Adrenal gland (tissue), 19 donors: ENCODE measurements at places on chromosomes 11 and 22. TPM values are rescaled to one million over a fixed set of nuclear protein-coding genes. Genes with fewer than 3 reads are reported as not detected.

- DNase-seq: no peak
These were observed 22.5 kb downstream of the CAVIN3 start for GRCh38 chr11:6297831-6298230.

RAD9A gene
- 36.2 TPM for polyA plus RNA-seq

- no peak for DNase-seq
These were observed 73.3 kb downstream of the FAM76B start for GRCh38 chr11:95716266-95716665.

DNA sequence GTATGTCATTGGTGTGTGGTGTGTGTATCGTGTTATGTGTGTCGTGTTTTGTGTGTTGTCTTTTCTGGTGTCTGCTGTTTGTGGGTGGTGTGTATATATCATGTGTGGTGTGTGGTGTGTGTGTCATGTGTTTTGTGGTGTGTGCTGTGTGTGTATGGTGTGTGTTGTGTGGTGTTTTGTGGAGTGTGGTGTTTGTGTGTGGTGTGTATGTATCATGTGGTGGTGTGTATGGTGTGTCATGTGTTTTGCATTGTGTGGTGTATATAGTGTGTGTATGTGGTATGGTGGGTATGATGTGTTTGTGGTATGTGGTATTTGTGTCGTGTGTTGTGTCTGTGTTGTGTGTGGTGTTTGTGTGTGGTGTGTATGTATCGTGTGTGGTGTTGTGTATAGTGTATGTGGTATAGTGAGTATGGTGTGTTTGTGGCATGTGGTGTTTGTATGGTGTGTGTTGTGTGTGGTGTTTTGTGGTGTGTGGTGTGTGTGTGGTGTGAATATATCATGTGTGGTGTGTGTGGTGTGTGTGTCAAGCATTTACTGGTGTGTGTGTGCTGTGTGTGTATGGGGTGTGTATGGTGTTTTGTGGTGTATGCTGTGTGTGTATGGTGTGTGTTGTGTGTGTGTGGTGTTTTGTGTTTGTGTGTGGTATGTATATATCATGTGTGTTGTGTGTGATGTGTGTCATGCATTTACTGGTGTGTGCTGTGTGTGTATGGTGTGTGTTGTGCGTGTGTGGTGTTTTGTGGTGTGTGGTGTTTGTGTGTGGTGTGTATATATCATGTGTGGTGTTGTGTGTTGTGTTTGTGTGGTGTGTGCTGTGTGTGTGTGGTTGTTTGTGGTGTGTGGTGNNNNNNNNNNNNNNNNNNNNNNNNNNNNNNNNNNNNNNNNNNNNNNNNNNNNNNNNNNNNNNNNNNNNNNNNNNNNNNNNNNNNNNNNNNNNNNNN lies 12.7 kb downstream of the PIM3 start:
- no peak for DNase-seq

GRCh38 chr11:27315836-27316235 lies 47.2 kb downstream of the CCDC34 start:
- DNase-seq: no peak

PRG3 gene
- not detected for polyA plus RNA-seq

RIMBP3B gene
- 0.13 TPM for polyA plus RNA-seq

GPR152 gene
- polyA plus RNA-seq: not detected

DNA sequence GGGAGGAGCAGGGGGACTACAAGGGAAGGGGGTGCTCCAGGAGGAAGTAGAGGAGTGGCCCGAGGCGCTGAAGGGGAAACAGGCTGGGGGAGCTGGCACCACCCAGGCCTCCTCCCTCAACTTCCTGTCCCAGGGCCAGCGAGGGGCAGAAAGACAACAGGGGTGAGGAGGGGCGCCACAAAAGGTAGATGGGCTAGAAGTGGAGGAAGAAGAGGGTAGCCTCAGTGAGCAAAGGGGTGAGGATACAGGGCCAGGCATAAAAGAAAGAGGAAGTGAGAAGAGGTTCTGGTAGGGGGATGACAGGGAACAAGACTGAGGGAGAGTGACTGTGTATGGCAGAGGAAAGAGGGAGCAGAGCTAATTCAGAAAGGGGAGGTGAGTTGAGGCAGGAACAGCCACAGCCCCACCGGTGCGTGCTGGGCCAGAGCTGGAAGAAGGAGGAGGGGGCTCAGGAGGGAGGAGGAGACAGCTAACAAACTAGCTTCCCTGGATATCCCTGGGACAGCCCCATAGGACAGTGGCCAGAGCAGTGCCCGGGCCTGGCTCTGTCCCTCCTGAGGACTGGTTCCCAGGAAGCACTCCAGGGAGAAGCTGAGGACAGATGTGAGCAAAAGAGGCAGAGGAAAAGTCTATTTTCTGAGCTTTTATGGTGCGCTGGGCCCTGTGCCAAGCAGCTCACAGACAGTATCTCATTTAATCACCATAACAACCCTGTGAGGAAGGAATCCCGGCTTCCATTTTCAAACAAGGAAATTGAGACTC lies 8.5 kb downstream of the DCHS1 start:
- DNase-seq: no peak

- DNase-seq: no peak
These were observed 36.7 kb downstream of the ISX start for GRCh38 chr22:35102663-35103062.

CALCA gene
- not detected for polyA plus RNA-seq

- no peak for DNase-seq
These were observed 21.8 kb downstream of the RNF169 start for GRCh38 chr11:74770456-74770855.

DNA sequence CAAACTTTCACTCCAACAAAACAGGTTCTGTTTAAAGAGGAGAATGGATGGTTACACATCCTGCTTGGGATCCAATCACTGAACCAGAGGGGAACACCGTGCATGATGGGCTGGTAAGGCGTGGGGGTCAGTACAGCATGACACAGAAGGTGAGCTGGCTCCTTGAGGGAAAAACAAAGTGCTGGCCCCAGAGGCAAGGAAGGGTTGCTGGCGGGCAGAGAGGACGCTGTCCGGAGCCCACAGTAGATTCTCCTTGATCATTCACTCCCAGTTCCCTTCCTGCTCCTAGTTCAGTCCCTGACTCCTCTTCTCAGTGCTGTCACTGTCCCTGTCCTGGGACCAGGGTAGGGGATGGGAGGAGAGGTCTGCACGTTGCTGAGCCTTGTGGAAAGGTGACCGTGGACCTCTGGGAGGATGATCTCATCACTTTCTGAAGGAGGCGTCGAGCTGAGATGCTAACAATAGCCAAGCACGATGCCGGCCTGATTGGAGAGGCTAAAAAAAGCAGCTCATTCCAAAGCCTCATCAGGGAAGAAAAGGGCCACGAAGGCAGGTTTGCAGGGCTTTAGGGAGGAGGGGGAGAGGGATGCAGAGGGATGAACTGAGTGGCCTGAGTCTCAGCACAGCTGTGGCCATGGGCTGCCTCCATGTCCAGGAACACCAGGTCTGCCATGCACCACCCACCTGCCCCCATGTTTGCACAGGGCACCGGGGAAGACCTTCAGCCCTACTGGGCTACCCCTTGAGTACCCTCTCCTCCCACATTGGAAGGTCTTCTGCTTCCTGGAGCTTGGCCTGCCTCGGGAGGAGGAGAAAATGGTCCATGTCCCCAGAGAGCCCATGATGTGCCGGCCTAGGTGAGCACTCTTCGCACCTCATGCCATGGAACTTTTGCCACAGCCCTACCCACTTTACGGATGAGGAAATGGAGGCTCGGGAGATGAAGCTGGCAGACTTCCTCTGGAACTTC lies 72.7 kb upstream of the RTL6 start:
- DNase-seq: peak; percentile 30

- no peak for DNase-seq
These were observed 50.5 kb downstream of the PARVG start for GRCh38 chr22:44231233-44231632.

SPTBN2 gene
- 78.9 TPM for polyA plus RNA-seq

DNA sequence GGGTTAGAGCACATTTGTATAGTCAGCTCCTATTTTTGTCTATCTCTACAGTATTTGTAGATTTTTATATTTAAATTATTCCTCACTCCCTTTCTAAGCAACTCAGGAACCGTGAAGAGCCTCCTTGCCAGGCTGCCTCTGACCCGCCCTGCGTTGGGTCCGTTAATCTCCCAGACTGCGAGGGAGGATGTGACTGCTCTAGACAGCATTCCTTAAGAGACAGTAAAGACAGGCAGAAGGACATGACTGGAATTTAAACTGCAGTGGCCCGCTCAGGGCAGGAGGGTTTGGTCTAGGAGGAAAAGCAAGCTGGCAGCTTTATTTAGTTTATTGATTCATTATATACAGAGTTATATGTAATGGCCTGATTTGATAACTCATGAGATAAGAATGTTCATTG lies 413.7 kb downstream of the TMEM135 start:
- no peak for DNase-seq

CCDC73 gene
- not detected for polyA plus RNA-seq

DNA sequence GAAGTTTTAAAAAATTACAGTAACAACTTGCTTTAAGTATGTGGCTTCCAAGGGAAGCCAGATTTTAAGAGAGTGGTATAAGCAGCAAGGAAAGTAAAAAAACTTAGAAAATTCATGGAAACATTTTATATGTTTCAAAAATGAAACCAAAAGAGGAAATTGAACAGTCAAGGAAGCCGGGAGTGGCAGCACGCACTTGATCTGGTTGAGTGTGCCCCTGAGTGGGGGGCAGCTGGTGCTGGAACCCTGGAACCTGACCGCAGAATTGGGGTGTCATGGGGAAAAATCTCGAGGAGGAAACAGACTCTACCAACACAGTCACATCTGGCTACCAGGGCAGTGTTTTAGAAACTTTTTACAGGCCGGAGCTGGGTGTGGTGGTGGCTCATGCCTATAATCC lies 14.0 kb downstream of the MICALL1 start:
- no peak for DNase-seq

DNA sequence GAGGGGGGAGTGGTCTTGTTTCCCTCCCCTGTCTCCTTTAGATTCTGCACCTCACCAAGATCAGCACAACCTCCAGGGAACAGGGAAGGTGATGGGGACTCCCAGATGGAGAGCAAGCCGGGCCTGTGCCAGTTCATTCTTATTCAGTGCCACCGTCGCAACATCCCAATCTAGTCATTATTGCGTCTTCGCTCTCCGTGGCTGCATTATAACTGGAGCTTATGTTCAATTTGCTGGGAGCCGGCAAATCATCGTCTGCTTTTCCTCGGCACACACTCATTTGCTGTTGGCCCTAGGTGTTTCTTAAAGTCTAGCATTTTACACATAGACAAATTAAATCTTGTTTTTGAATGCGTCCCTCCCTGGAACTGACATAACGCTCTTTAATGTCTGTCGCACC lies 1269.7 kb downstream of the BRD1 start:
- no peak for DNase-seq

DNA sequence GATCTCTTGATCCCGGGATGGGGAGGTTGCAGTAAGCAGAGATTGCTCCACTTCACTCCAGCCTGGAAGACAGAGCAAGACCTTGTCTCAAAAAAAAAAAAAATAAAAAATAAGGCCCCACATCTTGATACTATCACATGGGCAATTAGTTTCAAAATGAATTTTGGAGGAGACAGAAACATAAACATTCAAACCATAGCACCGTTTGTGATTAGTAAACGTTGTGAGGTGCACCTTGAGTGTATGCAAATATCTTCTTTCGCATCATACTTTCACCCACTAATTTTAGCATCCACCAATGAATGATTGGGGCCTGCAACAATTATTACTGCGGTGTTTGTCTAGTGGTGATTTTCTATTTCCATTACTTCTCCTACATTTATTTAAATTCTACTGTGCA lies 11.0 kb upstream of the SPDYC start:
- DNase-seq: no peak

OOSP4A gene
- polyA plus RNA-seq: not detected

GRCh38 chr11:68904248-68904847 lies 657 bp downstream of the IGHMBP2 start:
- DNase-seq: peak; percentile 42

DNA sequence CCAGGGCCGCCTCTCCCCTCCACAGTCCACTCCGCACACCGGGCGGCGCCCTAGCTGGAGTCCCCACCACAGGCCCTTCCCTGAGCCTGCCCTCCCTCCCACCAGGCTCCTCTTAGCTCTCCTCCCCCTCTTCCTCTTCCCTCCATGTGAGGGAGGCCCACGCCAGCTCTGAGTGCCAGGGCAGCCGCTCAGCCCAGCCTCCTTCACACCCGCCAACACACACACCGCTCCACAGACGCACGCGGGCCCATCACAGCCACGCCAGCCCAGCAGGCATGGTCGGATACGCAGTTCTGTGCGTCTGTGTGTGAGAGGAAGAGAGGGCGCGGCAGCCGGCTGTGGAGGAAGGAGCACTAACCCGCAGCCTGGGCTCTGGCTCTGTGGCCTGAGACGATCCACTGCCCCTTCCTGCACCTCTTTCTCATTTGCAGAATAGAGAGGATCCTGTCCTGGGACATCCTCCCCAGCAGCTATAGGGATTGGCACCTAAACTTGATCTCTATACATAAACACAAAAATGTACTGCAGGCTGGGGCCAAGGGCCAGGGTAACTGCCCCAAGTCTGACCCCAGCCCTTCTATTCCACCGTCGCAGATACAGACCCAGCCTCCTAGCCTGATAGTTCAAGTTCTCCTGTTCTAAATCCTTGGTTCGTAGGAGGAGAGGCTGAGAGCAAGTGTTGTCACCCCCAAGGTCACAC lies 3.5 kb downstream of the CHRM4 start:
- no peak for DNase-seq

DNA sequence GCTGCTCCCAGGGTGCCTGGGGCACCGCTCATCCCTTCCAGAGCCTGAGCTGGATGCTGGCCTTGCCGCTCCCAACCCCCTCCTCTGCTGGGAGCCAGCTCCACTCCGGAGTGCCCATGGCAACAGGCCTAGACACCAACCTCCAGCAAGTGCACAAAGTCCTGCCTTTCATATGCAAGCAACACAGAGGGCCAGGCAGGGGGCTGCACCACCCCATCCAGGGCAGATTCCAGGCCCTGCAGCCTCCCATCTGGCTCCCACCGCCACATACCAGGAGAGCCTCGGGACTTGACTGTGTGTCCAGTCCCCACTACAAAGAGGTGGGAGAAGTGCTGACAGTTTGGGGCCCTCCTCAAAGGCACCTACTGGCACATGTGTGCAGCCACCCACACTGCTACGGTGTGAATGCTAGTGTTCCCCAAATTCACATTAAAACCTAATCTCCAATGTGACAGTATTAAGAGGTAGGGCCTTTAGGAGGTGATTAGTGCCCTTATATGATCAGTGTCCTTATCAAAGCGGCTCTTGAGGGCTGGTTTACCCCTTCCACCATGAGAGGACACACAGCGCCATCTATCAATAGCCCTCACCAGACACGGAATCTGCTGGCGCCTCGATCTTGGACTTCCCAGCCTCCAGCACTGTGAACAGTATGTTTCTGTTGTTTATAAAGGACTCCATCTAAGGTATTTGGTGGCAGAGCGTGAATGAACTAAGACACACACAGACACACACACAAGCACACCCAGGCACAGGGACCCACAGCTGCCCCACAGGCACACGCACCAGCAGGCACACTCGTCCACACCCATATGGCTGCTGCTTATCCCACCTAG lies 16.2 kb downstream of the ARVCF start:
- DNase-seq: no peak

MMP13 gene
- not detected for polyA plus RNA-seq

DNA sequence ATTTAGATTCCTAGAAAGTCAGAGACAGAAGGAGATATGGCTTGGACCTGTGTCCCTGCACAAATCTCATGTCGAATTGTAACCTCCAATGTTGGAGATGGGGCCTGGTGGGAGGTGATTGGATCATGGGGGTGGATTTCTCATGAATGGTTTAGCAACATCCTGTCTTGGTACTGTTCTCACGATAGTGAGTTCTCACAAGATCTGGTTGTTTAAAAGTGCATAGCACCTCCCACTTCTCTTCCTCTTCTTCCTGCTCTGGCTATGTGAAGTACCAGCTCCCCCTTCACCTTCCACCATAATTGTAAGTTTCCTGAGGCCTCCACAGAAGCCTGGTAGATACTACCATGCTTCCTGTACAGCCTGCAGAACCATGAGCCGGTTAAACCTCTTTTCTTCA lies 27.6 kb upstream of the PAMR1 start:
- no peak for DNase-seq

ALX4 gene
- polyA plus RNA-seq: not detected

GPR137 gene
- 41.5 TPM for polyA plus RNA-seq
